ENCODE measurements at places on chromosomes 7 and 10.

DNA sequence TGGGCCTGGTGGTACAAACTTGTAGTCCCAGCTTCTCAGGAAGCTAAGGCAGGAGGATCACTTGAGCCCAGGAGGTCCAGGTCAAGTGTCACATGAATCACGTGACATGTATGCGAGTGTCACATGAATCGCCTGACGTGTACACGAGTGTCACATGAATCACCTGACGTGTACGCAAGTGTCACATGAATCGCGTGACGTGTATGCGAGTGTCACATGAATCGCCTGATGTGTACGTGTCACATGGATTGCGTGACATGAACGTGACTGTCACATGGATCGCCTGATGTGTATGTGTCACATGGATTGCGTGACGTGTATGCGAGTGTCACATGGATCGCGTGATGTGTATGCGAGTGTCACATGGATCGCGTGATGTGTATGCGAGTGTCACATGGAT, 9.5 kb upstream of the ADARB2 start:
- no peak for DNase-seq

DNA sequence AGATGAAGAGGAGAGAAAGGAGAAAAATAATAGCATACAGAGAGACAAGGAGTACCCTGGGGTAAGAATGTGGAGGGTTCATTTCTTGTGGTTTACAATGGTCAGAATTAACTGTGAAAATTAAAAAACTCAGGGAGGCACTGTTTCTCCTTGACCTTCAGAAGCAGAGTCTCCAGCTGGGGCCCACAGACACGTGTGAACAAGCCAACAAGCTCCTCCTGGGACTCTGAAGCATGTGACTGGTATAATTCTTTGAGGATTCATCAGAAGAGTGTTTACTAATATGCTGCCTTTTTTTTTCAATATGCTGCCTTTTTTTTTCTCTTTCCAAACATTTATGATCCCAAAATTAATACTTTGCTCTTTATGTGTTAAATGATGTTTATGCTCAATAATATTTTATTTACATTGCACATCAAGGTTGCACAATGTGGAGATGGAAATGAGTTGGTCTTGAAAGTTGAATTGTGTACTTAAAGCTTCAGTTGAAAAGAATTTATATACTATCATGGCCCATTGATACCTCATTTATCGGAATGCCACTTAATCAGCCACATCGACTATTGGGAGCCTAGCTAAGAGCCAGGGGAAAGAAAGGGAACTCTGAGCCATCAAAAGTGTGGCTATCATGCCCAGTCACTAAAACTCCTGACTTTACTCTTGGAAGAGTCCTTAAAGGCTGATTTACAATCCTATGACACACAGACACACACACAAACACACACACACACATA, 134.7 kb upstream of the RHOBTB1 start:
- DNase-seq = no peak

DNA sequence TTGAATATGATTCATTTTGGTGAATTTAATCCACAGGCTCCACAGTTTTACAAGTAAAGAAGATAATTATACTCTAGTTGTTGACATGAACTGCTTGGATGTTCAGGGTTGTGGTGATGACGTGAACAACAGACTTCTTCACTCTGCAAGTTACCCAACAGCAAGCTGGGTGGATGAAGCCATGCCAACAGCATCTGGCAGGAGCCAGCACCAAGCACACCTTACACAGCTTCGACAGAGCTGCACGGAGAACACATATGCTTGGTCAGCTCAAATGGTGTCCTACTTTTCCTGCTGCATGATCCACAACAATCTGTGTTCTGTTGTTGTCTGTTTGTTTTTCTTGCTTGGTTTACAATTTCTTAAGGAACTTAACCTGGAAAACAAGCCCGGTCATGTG, 9.8 kb downstream of the NOD1 start:
- no peak for DNase-seq

DNA sequence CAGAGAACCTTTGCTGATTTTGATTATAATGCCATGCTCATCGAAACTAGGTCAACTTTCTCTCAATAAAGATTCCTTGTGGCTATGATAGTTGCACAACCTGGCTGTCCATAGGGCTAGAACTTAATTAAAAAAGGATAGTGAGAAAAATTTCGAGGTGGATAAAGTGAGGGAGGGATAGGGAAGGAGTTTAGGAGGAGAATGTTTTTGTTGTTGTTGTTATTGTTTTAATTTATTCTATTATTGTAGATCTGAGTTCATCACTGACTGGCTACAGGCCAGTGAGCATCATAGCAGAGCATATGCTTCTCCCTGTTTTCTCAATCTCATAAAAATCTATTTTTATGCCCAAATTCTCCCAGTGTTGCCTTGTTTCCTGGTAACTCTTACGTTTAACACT, 688.7 kb upstream of the GRM3 start:
- DNase-seq = no peak

DNA sequence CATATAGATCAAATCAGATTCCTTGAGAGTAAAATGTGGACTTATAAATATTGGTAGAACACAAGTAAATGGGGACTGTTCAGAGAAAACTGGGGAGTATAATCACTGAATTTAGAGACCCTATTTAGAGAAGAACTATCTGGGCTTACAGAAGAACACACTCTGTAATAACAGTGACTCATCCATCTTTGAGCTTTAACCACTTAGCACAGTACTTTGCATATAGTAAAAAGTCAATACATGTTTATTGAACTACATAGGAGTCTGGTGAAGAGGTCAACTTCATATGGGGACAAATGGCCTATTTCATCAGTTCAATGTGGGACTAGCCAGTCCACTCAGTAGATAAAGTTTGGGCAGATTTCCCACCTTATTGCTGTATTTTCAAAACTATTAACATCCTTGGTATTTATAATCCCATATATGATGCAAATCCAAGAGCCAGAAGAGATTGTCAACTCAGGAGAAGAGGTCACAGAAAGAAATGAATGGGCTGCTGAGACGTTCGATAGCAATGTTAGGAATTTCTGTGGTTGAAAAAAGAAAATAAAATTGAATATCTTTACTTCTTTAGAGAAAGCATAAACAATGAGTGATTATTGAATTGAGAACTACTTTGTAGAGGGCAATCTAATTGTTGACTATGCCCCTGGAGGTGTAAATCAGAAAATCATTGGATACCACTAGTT, 119.3 kb upstream of the CACNA2D1 start:
- no peak for DNase-seq

DNA sequence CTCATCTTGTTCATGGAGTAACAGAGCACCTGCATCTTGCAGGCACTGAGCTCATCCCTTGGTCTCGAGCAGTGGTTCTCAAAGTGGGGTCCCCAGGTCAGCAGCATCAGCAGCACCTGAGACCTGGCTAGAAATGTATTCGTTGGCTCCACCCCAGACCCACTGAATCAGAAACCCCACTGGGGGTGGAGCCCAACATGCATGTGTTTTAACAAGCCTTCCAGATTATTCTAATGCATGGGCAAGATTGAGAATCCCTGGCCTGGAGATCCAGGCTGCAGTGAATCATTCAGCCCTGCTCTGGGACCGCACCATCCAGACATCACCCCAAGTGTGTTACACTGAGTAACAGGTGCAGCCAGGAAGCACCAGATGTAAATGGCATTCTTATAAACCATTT, 85.1 kb upstream of the PPIF start:
- no peak for DNase-seq

- DNase-seq = no peak
Measured at GRCh38 chr7:33645104-33645503, 260.2 kb upstream of the BMPER start.

GRCh38 chr10:47049056-47049851, 138.0 kb downstream of the PTPN20 start:
- DNase-seq = peak; percentile 27

- DNase-seq = no peak
Measured at GRCh38 chr7:154899862-154900261, 103.1 kb downstream of the PAXIP1 start.

GRCh38 chr7:141073641-141074161, at the start of gene TMEM178B:
Gene TMEM178B, plus strand, starts transcription at chr7:141074064.
- peak; percentile 53 for DNase-seq

- no peak for DNase-seq
Measured at GRCh38 chr10:7547206-7547605, 119.6 kb downstream of the ITIH5 start.

DNA sequence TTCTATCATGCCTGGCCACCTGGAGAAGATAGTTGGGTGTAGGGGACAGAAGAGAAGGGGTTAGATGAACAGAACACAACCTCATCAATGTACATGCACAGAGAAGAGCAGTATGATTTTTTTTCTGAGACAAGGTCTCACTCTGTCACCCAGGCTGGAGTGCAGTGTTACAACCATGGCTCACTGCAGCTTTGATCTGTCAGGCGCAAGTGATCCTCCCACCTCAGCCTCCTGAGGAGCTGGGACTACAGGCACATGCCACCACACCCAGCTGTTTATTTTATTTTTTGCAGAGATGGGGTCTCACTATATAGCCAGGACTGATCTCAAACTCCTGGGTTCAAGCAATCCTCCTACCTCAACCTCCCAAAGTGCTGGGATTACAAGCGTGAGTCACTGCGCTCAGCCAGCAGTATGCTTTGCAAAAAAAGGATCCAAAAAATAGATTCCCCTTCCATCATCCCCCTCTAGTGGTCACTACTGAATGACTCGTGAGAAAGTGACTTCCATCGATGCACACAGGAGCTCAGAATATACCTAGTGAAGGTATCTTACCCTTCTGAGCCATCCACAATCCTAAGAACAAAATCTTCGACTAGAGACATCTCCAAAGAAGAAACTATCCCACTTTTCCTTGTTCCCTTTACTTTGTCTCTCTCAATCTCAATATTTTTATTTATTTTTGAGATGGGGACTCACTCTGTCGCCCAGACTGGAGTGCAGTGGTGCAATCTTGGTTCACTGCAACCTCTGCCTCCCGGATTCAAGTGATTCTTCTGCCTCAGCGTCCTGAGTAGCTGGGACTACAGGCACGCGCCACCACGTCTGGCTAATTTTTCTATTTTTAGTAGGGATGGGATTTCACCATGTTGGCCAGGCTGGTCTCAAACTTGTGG, 21.0 kb downstream of the ZCWPW1 start:
- DNase-seq = peak; percentile 47

DNA sequence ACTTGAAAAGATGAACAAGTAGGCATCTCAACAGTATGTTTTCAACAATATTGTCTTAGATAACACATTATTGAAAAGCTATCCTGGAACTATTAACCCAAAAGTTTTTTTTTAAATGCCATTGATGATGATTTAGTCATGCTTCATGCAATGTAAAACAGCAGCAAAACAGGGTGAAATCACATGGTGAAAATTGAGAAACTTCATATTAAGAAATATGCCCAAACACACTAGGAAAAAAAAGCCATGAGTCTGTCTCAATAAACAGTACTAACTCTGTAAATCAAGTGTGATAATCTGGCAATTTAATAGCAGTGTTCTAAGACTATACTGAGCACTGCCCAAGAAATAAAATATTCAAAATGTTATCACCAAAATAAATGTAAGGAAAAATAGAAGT, 613.1 kb downstream of the KCNMA1 start:
- DNase-seq = no peak

DNA sequence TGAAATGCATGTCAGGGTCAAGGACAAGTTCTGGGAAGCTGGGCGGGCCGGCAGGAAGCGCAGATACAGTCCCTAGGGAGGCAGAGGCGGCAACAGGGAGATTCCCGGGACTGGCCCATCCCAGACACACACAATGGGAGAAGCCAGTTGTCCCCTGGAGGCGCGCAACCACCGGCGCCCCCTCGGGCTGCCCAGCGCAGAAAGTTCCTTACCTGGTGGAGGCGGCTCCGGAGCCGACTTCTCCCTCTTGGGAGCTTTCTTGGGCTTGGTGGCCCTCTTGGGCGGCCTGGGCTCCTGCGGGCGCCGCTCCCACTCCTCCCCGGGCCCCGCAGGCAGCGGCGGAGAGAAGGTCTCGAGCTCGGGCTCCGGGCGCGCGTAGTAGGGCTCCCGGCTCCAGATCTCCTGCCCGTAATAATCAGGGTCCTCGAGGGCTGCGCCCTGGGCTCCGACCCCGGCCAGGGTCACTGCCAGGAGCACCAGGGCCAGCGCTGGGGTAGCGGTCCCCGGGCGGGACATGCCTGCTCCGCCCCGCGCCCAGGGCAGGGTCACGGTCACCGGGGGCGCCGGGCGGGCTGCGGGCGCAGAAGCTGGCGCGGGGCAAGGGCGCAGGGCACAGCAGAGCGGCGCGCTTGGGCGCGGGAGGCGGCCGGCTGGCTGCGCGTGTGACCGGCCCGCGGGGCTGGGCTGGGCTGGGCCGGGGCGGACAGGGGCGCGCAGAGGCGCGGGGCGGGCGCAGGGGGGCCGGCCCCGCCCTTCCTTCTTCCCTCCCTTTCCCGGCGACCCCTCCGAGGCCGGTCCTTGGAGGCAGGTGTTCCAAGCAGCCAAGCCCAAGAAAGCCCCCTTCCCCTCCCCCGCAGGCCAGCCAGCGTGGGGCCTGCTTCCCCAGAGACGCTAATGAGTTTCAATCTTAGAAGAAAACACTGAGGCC, at the start of gene CPXM2:
TSS of gene CPXM2 (minus strand) at position 664 of the 928 bp plus-strand sequence. CDS start at position 516, 148 bp downstream.
- DNase-seq = no peak

- no peak for DNase-seq
Measured at GRCh38 chr10:67943917-67944316, 59.5 kb downstream of the SIRT1 start.

- no peak for DNase-seq
Measured at GRCh38 chr10:121696854-121697253, 98.6 kb upstream of the FGFR2 start.

GRCh38 chr10:47388879-47389278, 4.8 kb upstream of the ZNF488 start:
- DNase-seq = no peak

- no peak for DNase-seq
Measured at GRCh38 chr7:83105948-83106347, 56.7 kb downstream of the PCLO start.

GRCh38 chr7:40701836-40702551, 567.2 kb downstream of the SUGCT start:
- DNase-seq = no peak

DNA sequence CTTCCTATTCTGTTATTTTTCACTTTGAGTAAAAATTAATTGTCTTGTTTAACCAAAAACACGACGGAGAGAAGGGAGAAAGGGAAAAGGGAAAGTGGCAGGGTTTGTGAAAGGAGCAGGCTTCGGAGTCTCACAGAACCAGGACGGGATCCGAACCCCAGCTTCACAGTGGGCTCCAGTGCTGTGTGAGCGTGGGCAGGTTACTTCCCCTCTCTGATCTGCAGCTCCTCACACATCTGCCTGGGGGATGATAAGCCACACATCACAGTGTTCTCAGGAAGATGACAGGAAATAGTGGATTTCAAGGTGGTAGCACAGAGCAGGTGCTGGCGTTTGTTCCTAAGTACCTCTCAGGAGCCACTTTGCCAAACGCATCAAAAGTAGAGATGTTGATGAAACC, 94.2 kb upstream of the GPR26 start:
- DNase-seq = no peak

- DNase-seq = no peak
Measured at GRCh38 chr10:10849306-10849705, 168.4 kb upstream of the CELF2 start.
